Activated CD8-positive, alpha-beta memory T cell treated with anti-CD3 and anti-CD28 coated beads, Interleukin-2, amount 50 U/mL, for 48 hours (primary cell): ENCODE measurements at places on chromosomes 5 and 9.

- DNase-seq, result no peak
Measured at GRCh38 chr5:151926188-151926587, 1.5 kb upstream of the GLRA1 start.

GRCh38 chr9:81497091-81497490 is 192.3 kb downstream of the TLE1 start:
- DNase-seq, result no peak

DNA sequence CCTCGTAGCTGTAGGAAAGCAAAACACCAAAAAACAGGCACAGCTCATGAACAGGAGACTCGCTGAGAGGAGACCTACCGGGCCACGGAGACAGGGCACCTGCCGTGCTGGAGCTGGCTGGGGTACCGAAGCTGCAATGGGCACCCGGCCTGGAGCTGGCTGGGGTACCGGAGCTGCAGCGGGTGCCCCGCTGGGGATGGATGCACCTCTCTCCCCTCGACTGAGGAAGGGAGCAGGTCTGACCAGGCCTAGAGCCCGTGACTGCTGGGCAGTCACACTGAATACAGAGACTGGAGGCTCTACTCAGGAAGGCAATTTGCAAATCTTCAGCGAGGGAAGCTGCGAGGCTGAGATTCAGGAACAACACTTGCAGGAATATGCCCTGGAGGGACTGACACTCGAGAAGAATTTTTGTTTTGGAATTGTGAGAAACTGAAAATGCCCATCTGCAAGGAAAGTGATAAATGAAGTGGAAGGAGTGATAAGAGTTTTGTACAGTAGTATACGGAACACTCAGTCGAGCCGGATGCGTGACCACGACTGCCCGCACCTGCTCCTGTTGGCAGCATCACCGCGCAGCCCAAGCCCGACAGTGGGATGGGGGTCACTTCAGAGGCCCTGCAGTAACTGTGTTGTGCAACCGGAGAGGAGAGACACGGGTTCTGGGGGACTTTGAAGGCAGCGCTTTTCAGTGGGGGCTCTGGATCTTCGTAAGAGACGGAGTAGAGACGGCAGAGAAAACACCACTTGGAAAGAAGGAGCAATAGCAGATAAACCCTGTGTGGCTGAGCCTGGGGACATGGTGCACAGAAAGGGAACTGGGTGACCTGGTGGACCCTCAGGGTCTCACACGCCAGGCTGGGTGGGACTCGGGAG is 27.9 kb upstream of the LPCAT1 start:
- peak; percentile 28 for DNase-seq

GRCh38 chr9:114187827-114188226 is 32.5 kb downstream of the COL27A1 start:
- no peak for DNase-seq

GRCh38 chr5:14724633-14725032 is 60.1 kb downstream of the OTULIN start:
- no peak for DNase-seq

DNA sequence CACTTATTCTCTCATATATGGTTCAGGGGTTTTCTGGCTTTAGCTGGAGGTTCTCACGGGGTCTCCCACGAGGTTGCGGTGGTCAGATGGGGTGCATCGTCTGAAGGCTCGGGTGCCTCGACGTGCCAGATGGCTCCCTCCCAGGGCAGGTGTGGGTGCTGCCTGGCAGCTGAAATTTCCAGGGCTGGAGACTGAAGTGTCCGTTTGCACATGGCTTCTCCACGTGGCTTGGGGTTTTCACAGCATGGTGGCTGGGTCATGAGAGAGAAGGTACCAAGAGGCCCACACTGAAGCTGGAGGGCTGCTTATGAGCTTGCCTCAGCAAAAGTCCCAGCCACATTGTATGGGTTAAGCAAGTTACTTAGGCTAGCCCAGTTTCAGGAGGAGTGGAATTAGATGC is 218.6 kb downstream of the AGTPBP1 start:
- DNase-seq, result no peak

DNA sequence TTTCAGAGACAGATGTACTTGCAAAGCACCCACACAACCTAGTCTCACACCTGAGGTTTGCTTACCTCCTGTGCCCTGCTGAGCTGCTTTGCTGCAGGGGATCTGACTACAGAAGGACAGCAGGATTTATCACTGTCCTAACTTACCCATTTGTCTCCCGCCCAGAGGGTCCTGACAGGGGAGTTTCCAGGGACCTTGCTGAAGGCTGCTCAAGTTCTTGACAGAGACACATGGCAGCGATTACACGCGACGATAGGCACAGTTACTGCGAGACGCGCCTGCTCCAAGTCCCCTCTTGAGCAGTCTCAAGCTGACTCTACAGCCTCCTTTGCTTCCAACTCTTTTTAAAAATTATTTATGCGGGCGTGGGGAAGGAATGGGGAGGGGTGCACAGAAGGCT is 24.6 kb upstream of the GALNT10 start:
- no peak for DNase-seq
